ENCODE measurements at places on chromosomes 2 and 18. TPM values are rescaled to one million over a fixed set of nuclear protein-coding genes. Genes with fewer than 3 reads are reported as not detected.

- no peak for DNase-seq
Observed at GRCh38 chr2:182716650-182716979, 558 bp downstream of the DNAJC10 start.

- no peak for DNase-seq
Observed at GRCh38 chr2:97673182-97673914, 3.8 kb downstream of the C2orf92 start.

DNA sequence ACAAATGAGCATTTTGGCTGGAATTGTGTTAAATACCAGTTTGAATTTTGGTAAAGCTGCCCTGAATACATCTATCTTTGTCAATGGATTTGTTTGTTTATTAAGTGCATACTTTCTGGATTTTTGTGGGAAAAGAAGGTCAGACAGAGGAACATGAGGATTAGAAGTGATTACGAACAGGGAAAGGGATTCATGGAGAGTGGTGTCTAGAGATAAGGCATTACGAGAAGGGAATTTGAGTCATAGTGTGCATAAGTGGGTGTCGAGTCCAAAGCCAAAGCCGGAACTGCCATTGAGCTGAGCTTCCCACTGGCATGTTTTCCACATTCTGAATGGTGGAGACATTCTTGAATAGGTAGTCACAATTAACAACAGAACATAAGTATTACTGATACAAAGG is 68.9 kb upstream of the EFEMP1 start:
- DNase-seq, result peak; percentile 98

The UGT1A8 gene
- not detected for total RNA-seq
